CD8-positive, alpha-beta T cell (primary cell): ENCODE measurements at places on chromosomes 3 and 15.

- DNase-seq = no peak
Observed at GRCh38 chr3:36366308-36366707, 14.0 kb upstream of the STAC start.

DNA sequence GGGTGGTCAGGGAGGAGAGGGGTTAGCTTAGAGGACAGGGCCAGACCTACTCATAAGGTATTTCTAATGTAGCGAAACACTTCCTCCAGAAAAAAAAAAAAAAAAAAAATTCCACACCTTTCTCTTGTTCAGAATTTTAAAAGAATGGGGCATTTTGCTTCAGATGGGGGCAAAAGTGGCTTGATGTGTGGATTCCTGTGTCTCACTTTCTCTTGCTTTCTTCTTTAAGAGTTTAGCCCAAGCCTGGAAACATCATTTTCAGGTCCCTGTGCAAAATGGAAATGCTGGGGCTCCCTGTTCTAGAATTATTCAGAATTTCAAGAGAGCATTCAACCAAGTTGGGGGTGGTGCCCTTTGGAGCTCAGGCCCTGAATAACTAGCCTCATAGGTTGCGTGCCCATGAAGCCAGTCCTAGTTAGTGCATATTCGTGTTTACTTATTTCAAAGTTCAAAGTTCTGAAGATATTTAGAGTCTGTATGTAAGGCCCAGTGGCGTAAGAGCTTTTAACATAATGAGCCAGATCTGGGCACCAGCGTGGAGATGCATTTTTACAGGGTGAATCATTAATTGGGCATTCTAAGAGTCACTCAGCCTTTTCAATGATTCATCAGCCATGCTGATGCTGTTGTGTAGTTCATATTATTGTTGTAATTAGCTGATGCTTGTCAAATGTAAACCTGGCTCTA, 104.5 kb downstream of the RPLP1 start:
- no peak for DNase-seq

GRCh38 chr3:39362192-39362591, 21.0 kb upstream of the SLC25A38 start:
- DNase-seq = no peak

DNA sequence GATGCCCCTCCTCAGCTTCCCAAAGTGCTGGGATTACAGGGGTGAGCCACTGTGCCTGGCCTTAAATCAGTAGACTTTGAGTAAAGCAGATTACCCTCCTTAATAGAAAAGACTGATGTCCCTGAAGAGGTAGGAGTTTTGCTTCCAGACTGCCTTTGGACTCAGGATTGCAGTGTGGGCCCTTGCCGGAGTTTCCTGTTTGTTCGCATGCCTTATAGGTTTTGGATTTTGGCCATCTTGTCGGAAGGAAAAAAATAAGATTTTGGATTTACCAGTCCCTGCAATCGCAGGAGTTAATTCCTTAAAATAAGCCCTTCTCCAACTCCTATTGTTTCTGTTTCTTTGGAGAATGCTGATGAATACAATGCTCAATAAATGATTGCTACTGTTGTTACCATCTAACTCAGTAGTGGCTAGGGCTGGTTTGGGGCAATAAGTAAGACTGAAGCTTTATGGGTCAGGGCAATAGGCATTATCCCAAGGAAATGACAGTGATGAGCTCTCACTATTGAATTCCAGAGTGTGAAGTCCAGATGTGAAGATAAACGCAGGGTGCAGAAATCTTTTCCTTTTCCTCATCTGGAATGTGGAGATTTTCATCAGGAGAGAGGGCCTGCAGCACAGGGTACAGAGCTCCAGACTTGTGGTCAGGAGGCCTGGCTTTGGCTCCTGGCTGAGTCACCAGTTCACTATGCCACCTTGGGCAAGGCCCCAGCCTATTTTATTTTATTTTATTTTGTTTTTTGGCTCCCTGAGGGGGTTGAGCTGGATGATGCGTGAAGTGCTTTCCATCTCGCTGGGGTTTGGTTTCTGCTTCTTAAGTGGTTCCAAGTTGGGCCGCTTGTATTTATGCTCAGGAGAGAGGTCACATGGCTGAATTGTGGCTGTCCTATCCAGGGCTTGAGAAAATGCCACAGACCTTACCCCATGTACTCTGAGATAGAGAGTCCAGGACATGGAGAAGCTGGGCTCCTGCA, 25.3 kb downstream of the FOXL2 start:
- DNase-seq = no peak

DNA sequence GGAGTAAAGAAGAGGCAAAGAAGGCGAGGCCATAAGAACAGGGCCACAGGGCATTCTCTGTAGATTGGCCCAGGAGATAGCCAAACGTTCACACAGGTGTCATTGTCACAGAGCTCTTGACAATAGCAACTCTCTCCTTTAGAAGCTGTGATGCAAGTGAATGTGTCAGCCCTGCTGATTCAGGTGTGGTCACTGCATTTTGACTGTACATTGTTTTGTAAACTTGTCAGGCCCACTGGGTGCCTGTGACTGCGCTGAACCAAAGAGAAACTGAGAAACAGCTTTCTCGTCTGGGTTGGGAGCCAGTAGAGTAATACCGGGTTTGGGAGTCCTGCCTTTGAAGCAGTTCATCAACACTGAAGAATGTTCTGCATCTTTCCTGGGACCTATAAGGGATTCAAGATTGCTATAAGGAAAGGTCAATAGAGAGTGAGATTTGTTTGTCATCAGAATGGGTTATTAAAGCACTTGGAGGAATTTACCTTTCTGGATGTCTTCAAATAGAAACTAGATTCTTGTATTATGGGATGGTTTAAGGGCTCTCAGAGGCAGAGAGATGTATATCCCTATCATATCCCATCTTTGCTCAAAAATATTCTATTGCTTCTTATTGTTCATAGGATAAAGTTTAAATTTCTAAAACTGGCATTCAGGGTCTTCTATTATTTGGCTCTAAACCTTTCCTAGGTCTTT, 45.4 kb downstream of the TMEM45A start:
- no peak for DNase-seq
